Forelimb muscle (tissue), 1 donor: ENCODE measurements at places on chromosomes 2 and 18.

DNA sequence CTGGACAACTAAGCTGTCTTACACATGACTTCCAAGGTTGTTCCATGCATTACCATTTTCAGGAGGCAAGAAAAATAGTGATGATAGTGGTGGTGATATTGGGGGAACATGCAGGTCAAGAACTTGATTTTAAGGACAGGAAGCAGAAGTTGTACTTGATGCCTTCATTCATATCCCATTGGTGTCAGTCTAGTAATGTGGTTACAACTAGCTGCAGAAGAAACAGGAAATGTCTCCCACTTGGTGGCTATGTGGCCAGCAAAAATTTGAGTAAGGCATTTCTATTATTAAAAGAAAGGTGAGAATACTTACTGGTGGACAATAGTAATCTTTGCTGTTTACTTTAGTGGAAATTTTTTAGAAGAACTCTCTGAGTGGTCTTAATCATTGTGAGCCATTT is 103.4 kb downstream of the ALMS1 start:
- no peak for DNase-seq

- DNase-seq: peak; percentile 74
Measured at GRCh38 chr2:201807452-201807999, 1.2 kb downstream of the CDK15 start.

DNA sequence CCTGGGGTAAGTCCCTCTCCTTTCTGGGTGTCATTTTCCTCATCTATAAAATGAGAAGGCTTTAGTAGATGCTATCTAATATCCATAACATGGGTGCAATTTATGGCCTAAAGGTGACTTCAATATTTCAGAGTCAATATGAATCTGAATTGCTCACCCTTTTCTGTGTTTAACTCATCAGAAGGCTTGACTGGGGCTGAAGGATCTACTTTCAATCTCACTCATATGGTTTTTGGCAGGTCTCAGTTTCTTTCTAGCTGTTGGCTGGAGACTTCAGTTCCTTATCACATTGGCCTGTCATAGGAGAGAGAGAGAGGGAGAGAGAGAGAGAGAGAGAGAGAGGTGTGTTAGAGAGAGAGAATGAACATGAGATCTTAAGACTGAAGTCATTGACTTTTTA is 343.7 kb upstream of the MEX3C start:
- DNase-seq: no peak

DNA sequence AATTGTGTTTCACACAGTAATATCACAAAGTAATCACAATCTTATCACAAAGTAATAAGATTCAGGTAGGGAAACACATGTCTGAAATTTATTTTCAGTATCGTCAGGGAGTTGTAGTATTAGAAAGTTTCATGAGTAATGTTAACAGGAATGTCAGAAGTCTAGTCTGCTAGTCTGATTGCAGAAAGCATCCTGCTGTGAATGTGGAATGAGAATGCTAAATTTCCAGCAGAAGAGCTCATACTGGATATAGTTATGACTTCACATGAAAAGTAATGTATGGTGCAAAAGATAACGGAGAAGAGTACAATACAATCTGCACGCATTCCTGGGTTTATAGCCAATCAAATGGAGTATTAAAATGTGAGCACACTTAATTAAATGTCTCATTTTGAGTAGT is 494.7 kb upstream of the SETBP1 start:
- DNase-seq: no peak

- DNase-seq: no peak
Measured at GRCh38 chr2:86519349-86519748, 43.9 kb downstream of the CHMP3 start.

- DNase-seq: no peak
Measured at GRCh38 chr18:35158728-35159450, 81.9 kb upstream of the ZNF397 start.

DNA sequence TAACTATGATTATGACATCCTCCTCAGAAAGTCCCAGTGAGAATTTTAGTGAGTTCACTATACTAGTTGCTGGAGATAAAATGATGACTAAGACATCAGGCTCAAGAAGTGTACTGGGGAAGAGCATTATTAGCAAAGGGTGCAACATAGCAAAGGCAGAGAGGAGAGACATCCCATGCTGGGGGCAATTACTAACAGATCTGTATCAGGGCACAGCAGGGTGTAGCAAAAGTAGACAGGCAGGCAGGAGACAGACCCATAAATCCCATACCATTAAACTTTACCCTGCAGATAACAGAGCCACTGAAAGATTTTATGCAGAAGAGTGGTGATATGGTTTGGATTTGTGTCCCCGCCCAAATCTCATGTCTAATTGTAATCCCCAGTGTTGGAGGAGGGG is 161.7 kb downstream of the SP3 start:
- no peak for DNase-seq

DNA sequence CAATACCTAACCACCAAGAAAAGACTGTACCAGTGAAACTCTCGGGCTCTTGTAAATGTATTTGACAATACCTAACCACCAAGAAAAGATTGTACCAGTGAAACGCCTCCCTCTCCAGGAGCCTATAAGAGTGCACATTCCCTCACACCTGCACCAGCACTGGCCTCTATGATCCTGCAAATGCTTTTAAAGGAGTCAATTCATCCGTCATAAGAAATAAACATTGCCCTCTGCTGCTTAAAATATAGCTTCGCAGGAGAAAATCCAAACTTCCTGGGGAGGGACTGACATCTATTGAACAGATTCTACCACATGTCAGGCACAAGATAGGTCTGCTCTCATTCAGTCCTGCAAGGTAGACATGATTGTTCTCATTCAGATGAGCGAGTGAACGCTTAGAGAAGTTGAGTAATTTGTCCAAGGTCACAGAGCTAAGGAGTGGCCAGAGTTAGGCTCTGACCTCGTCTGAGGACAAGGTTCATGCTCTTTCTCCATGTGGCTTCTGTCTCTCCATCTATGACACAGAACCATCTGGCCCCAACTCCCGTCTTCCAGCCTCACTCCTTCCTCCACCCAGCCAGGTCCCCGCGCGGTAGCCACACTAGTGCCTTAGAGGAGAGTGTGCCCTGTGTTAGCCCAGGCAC is 38.7 kb downstream of the MCFD2 start:
- no peak for DNase-seq

GRCh38 chr2:129192117-129192516 is 787.3 kb upstream of the RAB6C start:
- DNase-seq: no peak

- no peak for DNase-seq
Measured at GRCh38 chr2:74740741-74741431, 86.8 kb downstream of the SEMA4F start.

DNA sequence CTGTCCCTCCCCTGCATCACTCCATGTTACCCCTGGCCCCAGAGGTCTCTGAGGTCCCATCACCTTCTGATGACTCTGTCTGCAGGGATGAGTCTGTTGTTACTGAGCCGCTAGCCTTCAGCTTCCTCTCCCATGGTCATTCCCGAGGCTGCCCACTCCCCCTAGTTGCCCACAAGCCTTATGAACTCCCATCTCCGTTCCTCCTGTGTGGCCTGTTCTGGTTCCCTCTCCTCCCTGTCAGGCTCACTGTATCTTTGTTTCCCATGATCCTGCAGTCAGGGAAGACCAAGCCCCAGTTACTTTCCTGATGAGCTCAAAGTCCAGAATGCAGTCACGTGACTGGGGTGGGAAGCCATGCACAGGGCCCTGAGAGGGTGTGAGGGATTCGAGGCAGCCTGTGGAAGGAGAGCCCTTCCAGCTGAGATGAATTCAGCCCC is 39.5 kb downstream of the INPP4A start:
- DNase-seq: no peak

GRCh38 chr2:64142741-64143168 is 1.5 kb downstream of the PELI1 start:
- DNase-seq: no peak

DNA sequence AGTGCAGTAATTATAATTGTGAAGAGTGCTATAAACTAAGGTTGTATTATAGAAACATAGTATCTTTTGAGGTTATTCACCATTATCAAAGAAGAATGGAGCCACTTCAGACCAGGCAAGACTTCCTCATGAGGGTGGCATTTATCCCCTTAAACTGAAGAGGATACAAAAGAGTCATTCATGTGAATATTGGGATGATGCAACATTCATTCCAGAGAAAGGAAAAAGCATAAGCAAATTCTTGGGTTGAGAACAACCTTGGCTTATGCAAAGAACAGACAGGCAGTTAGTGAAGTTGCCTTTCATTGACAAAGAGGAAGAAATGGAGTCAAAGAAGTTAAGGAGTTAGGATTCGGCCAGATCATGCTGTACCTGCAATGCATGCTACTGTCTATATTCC is 682.5 kb downstream of the MBD2 start:
- no peak for DNase-seq

DNA sequence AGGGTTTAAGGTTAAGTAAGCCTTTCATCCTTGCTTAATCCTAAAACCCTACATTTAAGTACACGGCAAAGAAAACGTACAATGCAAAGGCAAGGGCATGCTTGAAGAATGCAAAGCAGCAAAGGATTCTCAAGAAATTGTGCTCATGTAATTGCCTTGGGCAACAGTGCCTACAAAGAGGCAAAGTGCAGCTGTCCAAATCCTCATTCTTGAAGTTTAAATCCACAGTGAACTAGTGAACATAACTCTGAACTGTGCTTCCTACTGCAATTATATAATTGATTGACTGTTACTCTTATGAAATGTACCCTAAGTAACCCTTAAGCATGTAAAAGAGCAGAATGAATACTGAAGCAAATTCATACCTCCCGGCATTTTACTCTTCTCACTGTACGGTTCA is 85.4 kb downstream of the MAP3K20 start:
- DNase-seq: no peak

DNA sequence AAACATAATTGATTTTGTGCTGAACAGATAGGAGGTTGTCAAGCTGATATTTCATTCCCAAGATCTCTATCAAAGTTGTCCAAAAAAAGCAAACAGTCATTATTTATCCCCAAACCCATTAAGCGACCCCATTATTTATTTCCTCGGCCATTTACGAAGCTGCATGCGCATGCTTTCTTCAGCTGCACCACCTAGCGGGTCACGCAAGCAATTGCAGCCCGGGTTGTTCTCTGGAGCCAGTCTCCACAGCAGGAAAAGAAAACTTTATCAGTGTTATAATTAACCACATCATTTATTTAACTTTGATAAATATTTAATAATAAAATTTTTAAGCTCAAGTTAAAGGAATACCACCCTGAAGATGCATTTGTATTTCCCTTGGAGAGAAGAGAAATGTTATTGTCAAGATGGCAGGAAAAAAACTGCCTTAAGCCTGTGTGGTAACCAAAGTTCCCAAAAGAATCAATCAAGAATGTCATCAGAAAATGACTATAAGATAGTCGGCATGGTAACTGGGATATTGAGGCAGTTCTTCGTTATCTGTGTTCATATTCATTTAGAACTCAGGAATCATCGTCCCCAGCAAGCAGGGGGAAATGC is 304.7 kb downstream of the FBXO15 start:
- peak; percentile 11 for DNase-seq

DNA sequence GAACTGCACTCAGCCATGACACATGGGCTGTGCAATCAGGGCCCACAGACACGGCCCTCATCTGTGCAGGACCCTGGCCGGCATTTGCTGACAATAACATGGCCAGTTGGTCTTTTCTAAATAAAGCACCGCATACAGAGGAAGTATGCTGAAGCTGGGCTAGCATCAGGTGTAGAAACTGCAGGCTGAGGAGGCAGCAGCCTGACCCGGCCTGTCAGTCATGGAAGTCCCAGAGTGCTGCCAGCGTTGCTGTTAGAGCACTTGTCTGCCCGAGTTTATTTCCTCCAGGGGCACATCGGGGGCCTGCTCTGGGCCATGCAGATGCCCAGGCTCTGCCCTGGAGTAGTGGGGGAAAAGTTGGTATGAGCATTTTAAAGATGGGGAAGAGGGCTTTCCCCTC is 4.1 kb upstream of the PTPN18 start:
- DNase-seq: no peak

- no peak for DNase-seq
Measured at GRCh38 chr18:50356036-50356945, 18.6 kb upstream of the SKA1 start.

DNA sequence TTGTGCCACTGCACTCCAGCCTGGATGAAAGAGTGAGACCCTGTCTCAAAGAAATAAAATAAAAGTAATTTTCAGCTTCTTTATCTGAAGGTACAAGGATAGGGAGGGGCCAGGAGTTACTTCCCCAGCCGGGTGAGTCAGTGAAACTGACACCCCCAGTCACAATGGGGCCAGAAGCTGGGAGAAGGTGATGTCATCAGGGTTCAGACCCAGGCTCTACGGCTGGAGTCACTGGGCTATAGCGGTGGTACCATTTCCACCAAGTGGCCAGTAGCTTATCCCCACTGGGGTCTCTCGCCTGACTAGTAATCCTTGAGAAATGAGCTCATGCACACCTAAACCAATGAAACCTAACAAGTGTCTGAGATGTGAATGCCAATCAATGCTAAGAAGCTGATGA is 107.9 kb downstream of the ALPK2 start:
- no peak for DNase-seq

- DNase-seq: no peak
Measured at GRCh38 chr2:69012310-69013141, 453 bp upstream of the ANTXR1 start.

DNA sequence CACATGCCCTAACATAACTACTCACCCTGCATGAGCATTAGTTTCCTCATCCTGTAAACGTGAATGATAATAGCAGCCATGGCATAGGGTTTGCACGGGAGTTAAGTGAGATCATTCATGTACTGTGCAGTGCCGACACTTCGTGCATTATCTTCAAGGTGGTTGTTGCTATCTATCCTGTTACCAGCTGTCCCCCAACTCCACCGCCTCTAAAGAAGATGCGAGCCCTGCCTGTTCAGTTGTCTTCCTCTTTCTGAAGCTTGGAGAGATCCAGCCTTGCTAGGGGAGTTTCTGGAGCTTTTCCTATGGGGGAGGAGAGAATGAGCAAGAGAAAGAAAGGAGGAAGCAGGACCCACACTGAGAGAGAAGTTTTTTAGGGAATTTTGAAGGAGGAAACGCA is 34.4 kb downstream of the YPEL5 start:
- DNase-seq: no peak

GRCh38 chr18:41992703-41993102 is 37.7 kb downstream of the PIK3C3 start:
- DNase-seq: no peak

- DNase-seq: no peak
Measured at GRCh38 chr2:196961889-196962288, 35.4 kb upstream of the PGAP1 start.

GRCh38 chr18:46754188-46754587 is 2.7 kb downstream of the ST8SIA5 start:
- no peak for DNase-seq

- DNase-seq: no peak
Measured at GRCh38 chr18:62634979-62635630, 80.2 kb upstream of the PHLPP1 start.

DNA sequence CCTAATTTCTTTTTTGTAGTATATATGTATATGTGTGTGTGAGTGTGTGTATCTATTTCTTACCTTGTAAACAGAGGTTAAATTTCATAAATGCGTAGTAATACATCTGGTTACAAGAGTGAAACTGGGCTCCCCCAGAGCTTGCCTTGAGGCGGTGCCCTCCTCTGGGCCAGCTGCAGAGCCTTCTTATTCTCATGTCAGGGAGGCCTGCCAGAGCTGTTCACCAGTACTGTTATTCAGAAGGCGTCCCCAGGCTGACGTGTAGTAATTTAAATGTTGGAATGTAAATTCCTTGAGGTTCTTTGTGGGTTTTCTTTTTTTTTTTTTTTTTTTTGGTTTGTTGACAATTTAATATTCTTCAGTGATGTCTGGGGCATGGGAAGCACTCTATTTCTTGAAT is 11.2 kb downstream of the COPS8 start:
- no peak for DNase-seq

GRCh38 chr2:200399636-200400035 is 93.1 kb downstream of the SPATS2L start:
- DNase-seq: no peak
